SK-MEL-5 (cell line): ENCODE measurements at places on chromosomes 2 and 18. TPM values are rescaled to one million over a fixed set of nuclear protein-coding genes. Genes with fewer than 3 reads are reported as not detected.

GRCh38 chr2:30707304-30707903 is 99.8 kb downstream of the CAPN13 start:
- DNase-seq = no peak

- peak; percentile 24 for DNase-seq
Measured at GRCh38 chr2:205959521-205959920, 126.5 kb downstream of the INO80D start.

- DNase-seq = peak; percentile 56
Measured at GRCh38 chr18:64103986-64104385, 44.9 kb downstream of the LINC00305 start.

DNA sequence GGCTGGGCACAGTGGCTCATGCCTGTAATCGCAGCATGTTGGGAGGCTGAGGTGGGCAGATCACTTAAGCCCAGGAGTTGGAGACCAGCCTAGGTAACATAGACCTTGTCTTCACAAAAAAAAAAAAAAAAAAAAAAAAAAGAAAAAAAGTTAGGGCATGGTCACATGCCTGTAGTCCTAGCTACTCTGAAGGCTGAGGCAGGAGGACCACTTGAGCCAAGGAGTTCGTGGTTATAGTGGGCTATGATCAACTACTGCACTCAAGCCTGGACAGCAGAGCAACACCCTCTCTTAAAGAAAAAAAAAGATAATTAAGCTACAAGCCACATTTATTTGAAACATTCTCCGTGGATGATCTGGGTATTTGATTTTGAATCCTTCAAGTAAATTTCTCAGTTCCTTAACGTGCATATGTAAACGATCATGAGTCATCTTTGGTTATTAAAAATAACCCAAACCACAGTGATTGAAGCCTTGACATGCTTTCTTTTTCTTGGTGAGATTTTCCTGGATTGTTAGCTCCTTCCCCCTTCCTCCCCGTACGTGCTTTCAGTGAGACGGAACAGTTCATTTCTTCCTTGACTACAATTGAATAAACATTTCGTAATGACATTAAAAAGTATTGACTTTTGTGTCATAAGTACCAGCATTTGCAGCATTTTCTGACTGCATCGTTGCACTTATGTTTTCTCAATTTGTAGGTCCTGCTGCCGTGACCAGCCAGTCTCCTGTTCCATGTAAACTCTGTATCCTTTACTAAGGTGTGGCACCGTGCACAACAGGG is 20.3 kb downstream of the RMC1 start:
- no peak for DNase-seq

DNA sequence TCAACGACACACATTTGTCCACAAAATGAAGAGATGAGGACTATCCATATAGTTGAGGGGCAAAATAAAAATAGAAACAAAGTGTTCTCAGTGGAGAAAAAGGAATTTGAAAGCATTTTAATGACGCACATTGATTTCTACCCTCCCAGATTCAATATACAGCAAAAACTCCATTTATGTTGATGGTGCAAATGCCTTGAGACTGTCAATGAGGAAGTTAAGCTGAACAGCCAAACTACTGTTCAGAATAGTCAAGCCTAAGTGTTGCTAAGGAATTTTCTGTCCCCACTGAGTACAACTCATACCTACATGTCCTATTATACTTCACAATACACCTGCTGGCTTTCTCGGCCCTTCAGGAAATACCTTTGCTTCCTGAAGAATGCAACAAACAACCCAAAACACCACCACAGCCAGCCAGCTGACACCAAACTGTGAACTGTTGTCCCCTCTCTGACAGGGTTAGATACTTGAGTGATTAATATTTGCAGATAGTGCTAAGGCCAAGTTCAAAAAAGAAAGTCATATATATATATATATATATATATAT is 27.8 kb upstream of the DARS1 start:
- DNase-seq = no peak

DNA sequence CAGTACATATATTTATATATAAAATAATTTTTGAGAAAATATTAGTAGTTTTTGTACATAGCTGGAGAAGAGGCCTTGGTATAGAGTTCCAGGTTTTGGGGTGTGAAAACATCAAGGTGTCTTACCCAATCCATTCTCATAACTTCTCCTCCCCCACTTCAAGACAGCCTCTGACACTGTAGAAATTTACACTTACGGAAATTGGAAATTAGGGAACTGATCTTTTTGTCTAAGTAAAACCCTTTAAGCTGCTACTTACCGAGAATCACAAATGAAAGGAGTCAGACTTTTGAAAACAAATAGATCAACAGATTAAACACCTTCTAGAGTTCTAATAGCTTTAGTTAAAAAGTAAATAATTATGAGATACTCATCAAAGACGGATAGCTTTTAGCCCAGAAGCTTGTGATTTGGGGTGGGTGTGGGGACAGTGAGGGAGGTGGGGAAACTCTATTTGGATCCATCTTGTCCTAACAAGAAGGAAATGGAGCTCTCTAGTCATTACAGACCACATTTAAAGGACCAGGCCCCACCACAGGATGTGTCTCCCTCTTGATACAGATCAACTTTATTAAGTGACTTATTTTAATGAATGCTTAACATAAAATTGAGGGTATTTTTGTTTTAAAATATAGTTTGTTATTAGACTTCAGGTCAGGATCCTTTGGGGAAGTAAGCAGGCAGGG is 11.1 kb upstream of the FBXO11 start:
- no peak for DNase-seq

DNA sequence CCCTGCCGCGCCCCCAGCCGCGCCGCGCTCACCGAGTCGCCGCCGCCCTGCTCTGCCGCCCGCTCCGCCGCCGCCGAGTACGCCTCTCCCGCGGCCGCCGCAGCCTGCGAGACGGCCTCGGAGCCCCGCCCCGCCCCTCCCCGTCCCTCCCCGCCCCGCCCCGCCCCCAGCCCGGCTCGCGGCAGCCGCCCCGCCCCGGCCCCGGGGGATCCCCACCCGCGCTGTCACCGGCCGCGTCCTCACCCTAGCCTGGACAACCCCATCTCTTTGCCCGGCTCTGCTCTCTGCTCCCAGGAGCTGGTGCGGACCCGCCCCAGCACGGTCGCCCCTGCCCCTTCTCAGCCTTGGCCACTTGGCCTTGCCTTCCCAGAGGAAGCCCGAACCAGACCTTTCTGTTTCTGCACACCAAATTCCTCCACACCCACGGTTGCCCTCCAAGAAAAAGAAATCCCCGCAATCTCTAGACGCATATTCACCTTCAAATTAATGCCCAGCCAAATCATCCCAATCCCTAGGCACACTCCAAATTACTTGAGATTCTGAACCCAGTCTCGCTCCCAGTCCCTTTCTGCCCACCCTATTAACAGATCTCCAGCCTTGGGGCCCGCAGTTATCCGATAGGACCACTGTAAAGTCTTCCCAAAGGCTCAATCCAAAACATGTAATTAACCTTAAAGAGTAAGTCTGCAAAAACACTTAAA is at the start of gene CYRIA:
Gene CYRIA (minus strand): TSS at position 87 of the 701 bp plus-strand sequence. CDS start 77,715 bp downstream, outside the sequence.
- peak; percentile 16 for DNase-seq

GRCh38 chr18:48750485-48751175 is 200.1 kb downstream of the SMAD7 start:
- DNase-seq = no peak

GRCh38 chr2:23486684-23487075 is 101.7 kb downstream of the KLHL29 start:
- no peak for DNase-seq

DNA sequence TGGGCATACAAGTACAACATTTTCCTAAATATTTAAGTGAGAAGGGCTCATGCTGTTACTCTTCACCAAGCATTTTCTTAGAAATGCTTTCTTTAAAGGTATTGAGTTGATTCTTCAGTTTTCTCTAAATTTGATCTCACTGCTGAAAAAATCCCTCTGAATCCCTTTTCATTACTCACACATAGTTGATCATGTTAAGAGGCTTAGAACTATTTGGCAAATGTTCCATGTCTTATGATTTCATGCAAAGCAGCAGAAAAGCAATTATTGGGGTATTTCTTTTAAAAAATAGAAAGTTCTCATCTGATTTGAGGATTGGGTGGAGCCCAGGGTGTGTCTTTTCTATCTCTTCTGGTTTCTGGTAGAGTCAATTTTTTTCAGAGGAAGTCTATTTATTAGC is 1079.8 kb upstream of the ZEB2 start:
- DNase-seq = no peak

DNA sequence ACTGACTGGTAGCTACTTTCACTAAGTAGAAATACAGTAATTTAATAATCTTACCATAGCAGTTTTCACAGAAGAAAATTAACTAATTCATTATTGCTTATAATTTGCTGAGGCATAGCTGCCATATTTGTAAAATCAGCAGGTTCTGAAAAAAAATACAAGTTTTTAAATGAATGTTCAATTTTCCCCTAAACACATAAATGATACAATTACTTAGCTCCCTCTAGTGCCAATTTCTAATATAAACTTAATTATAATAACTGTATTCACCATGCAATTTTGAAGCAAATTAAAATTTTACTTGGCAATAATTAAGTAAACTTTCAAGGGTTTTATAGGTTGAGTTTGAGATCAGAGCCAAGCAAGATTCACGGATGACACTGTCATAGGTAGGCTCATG is 1321.6 kb upstream of the ACVR2A start:
- peak; percentile 40 for DNase-seq

- DNase-seq = no peak
Measured at GRCh38 chr2:50955081-50955480, 76.9 kb downstream of the NRXN1 start.

DNA sequence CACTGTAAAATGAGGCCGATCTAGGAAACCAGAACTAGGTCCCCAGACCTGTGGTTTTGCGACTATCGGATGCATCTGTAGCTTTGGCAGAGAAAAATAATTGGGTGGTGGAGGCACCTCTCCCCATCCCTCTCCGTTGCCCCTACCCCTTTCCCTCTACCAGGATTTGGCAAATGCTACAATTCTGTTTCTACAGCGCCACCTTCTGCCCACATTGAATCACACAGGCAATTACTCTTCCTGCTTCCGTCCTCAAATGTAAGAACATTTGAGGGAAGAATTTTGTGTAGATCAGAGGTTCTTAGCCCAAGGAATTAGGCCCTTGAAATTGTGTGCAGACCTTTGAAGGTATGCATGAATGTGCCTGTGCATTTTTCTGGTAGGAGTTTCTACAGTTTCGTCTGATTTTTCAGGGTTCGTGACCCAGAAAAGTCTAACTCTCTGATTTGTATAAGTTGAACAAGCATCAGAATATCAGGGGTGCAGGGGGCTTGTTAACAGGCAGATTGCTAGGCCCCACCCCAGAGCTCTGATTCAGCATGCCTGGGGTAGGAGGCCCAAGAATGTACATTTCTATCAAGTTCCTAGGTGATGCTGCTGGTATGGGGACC is 11.2 kb downstream of the ATP6V1B1 start:
- DNase-seq = peak; percentile 85

The FLACC1 gene
- total RNA-seq = 0.85 and 2.4 TPM in 2 replicates

The DIPK1C gene
- 12.6 and 17.3 TPM in 2 replicates for total RNA-seq

The CCDC85A gene
- total RNA-seq = not detected in 2 replicates

The LYPD6 gene
- total RNA-seq = 0.53 and 0.61 TPM in 2 replicates

The GPR35 gene
- 0.05 TPM in 1 of 2 replicates, not detected in the other for total RNA-seq

The COBLL1 gene
- total RNA-seq = 4.6 and 7.7 TPM in 2 replicates

The TUBA4A gene
- 1.4 TPM in 1 of 2 replicates, not detected in the other for total RNA-seq

The VIL1 gene
- 0.05 and 0.11 TPM in 2 replicates for total RNA-seq
